ENCODE measurements at places on chromosomes 16 and 17. TPM values are rescaled to one million over a fixed set of nuclear protein-coding genes. Genes with fewer than 3 reads are reported as not detected.

MPHOSPH6 gene
- 28.7 TPM for total RNA-seq

GRCh38 chr16:69934751-69935150 lies 16.4 kb upstream of the CLEC18A start:
- no peaks in the 10 kb centered on the region for H3K4me1 ChIP-seq
- H3K27me3 ChIP-seq: no peaks in the 10 kb centered on the region
- no peak overlapping the region for H3K4me3 ChIP-seq
- H3K36me3 ChIP-seq: peaks cover 31% of the 10 kb centered on the region
- DNase-seq: no peak

DNA sequence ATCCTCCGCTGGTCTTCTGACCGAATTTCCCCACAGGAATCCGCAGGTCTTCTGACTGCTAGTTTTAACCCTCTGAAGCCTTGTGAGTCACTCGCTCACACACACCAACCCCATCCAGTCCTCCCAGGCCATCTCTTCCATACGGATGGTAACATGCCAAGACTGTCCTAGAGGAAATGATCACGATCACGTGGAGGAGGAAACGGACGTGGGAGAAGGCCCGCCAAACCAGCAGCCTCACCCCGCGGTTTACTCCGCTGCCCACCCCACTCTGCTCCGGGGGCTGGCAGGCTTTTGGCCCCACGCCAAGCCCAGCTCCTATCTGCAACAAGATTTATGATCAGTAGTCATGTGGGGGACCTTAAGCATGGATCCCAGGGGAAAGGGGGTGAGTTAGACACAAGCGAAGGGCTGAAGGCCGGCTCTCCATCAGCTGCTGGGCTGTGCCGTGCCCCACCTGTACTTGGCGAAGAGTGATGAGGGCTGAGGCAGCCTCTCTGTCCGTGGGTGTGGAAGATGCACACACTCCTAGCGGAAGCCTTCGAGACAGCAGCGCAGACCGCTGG lies 1.5 kb upstream of the FAAP100 start:
- peaks cover 22% of the 10 kb centered on the region for H3K36me3 ChIP-seq
- H3K27me3 ChIP-seq: no peaks in the 10 kb centered on the region
- H3K27ac ChIP-seq: peak overlapping the region; percentile 89
- peak overlapping the region; percentile 83 for H3K4me3 ChIP-seq

GRCh38 chr16:68234188-68235107 lies 1.5 kb downstream of the ESRP2 start:
- H3K27me3 ChIP-seq: peaks cover 4% of the 10 kb centered on the region
- no peak for DNase-seq
- H3K4me1 ChIP-seq: peaks cover 30% of the 10 kb centered on the region
- H3K36me3 ChIP-seq: peaks cover 12% of the 10 kb centered on the region
- H3K27ac ChIP-seq: no peak overlapping the region

DNA sequence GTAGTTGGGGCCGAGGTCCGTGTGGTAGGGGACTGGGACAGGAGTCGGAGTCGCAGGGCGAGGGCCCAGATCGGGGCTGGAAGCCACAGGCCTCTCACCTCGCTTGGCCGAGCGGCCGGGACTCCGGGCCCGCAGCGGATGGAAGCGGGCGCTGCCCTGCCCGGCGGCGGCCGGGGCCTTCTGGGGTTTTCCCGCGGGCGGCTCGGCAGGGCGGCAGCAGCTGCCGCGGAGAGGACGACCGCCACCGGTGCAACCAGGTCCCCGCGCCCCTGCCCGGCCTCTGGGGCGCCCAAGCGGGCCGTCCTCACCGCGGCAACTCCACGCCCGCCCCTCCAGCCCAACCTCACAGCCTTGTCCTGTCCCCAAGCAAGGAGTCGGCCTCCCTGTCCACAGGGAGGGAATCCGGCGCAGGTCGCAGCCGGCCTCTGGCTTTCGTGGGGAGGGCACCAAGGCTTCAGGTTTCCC lies 15.6 kb upstream of the UTP6 start:
- H3K27ac ChIP-seq: no peak overlapping the region
- no peak overlapping the region for H3K4me3 ChIP-seq
- DNase-seq: no peak
- H3K4me1 ChIP-seq: peaks cover 9% of the 10 kb centered on the region
- no peaks in the 10 kb centered on the region for H3K36me3 ChIP-seq

- H3K27me3 ChIP-seq: peaks cover 3% of the 10 kb centered on the region
- H3K4me1 ChIP-seq: no peaks in the 10 kb centered on the region
- H3K4me3 ChIP-seq: no peak overlapping the region
- no peak for DNase-seq
- H3K27ac ChIP-seq: no peak overlapping the region
Observed at GRCh38 chr16:49349446-49350168, 24.0 kb upstream of the C16orf78 start.
